ENCODE measurements at places on chromosomes 5 and 9.

DNA sequence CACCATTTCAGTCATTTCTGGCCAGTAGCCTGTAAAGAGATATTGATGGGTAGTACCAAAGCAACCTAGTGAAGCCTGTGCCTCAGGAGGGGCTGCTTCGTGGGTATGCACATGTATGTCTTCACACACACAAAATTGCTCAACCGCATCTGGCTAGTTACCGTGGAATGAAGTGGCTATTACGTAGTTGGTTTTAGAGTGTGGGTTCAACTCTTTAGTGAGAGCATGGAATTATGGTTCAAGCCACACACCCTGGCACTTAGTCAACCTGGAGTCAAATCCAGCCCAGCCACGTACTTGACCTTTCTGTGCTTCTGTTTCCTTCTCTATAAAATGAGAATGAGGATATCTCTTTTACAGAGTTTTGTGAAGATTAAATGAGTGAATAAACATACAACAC is 174.9 kb downstream of the TTC39B start:
- DNase-seq, result no peak

GRCh38 chr5:170510559-170510958 is 6.7 kb downstream of the KCNIP1 start:
- no peak for DNase-seq

DNA sequence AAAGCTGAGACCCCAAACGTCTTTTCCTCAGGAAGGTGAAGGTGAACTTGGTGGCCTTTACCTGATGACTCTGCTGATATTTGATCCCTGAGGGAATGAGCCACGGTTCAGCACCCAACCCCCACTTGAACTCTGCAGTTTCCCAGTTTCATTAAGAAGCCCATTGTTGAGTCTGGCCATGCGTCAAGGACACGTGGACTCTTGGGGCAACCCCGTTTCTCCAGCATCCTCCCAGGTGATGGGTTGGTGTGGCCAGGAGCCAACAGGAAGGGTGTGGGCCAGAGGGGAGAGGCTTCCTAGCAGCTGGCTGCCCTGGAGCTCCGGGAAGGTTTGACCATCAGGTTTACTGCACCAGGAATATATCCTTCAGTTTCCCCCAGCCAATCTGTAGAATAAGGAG is 59.5 kb upstream of the GNE start:
- DNase-seq, result no peak

DNA sequence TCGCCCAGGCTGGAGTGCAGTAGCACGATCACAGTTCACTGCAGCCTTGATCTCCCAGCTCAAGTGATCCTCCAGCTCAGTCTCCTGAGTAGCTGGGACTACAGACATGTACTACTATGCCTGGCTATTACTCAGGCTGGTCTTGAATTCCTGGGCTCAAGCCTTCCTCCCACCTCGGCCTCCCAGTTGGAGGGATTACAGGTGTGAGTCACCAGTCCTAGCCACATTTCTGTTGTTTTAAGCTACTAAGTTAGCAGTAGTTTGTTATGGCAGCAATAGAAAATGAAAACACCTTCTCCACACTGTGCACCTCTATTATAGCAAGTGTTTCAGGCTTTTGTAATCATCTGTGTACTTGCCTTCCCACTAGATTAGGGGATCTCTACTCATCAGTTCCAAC is 588.9 kb upstream of the TLE4 start:
- DNase-seq, result no peak

- DNase-seq, result no peak
Measured at GRCh38 chr5:81778642-81779041, 27.7 kb upstream of the SSBP2 start.

- no peak for DNase-seq
Measured at GRCh38 chr5:31823472-31823871, 184.5 kb downstream of the PDZD2 start.

DNA sequence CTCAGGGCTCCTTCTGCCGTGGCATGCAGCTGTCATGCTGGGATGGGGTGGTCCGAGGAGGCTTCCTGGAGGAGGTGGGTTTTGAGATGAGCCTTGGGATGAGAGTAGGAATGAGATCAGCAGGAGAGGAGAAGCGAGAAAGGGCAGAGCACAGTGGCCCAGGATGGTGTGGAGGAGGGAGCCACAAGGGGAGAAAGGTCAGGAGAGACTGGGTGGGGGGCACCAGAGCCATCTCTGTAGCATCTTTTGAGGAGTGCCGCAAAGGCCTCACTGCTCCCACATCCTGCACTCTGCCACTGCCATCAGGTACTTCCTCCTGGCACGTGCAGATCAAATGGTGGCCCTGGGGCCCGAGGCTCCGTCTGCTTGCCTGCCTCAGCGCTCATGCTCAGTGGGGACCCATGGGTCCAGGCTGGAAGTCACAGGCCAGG is 150.2 kb downstream of the MACROH2A1 start:
- DNase-seq, result no peak

- DNase-seq, result no peak
Measured at GRCh38 chr5:157541447-157542118, 34.0 kb downstream of the ADAM19 start.

- no peak for DNase-seq
Measured at GRCh38 chr5:140112685-140113179, 1.2 kb upstream of the PURA start.

GRCh38 chr9:129068990-129069861 is 11.7 kb upstream of the DOLPP1 start:
- peak; percentile 38 for DNase-seq

GRCh38 chr5:16234598-16234997 is 55.0 kb upstream of the MARCHF11 start:
- DNase-seq, result no peak

All from NCI-H2107 (cell line).